ENCODE measurements at places on chromosomes 5 and 9.

DNA sequence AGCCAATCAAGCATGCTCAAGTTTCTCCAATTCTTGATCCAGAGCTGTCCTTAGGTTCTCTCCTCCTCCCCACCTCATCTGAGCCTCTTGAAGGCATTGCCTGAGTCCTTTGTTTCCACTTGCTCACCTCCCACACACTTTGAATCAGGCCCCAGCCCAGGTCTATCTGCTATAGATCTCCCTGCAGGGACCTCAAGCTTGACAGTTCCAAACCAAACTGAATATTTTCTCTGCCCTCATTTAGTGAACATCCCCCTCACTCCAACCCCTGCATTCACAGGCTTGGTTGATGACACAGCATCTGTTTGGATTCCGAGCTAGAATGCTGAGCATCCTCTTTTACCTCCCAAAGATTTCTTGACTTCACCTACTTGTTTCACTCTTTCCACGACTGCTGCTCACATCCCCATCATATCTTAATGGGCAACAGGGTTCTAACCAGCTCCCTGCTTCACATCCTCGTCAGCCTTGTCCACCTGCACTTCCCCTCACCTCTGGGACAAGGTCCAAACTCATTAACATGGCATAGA is 474.5 kb downstream of the ZSWIM6 start:
- no peak for DNase-seq

- DNase-seq, result no peak
These were observed 161.6 kb downstream of the BNC2 start for GRCh38 chr9:16708656-16709435.

DNA sequence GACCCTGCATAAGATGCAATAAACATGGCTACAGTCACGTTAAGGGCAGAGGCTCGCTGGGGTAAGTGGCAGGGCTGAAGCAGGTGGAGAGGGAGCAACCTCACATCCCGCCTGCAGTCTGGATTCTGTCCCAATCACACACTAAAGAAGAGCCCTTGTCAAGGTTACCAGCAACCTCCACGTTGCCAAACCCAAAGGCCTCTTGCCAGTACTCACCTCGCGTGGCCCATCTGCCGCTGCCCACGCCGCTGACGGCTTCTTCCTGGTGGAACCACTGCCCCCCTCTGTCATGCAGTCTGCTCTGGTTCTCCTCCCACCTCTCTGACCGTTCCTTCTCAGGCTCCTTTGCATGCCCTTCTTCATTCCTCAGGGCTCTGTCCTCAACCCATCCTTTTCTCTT is 8.8 kb downstream of the AQP7 start:
- DNase-seq, result no peak

DNA sequence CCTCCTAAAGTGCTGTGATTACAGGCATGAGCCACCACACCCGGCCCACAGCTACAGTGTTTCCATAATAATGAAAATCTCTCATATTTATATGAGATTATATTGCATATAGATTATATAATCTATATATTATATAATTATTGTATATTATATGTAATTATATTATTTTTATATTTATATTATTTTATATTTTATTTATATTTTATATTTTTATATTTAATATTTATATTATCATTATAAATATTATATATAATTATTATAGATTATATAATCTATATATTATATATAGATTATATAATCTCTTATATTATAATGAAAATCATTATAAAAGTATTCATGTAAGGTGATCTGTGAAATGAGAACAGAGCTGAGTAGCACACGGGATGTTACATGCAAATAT is 11.5 kb downstream of the ANKRD18B start:
- no peak for DNase-seq

- no peak for DNase-seq
These were observed 5.9 kb downstream of the SURF4 start for GRCh38 chr9:133369933-133370332.

GRCh38 chr5:127011153-127011552 is 19.2 kb downstream of the MARCHF3 start:
- DNase-seq, result no peak

DNA sequence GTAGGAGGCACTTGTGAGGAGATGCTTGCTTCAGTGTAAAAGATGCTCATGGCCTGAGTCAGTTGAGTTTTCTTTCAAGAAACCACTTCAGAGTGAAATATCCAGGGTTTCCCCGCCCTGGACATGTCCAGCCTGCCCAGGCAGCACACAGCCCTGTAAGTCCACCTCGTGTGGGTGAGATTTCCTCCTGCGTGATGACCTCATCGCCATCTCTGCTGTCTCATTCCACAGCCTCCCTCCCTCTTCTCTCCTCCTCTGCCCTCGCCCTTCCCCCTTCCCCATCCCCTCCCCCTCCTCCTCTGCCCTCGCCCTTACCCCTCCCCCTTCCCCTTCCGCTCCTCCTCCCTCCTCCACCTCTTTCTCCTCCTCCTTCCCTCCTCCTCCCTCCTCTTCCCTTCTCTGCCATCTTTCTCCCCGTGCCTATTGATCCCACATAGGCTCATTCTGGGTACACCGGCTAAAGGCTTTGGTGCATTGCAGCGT is 34.0 kb upstream of the NCS1 start:
- no peak for DNase-seq

DNA sequence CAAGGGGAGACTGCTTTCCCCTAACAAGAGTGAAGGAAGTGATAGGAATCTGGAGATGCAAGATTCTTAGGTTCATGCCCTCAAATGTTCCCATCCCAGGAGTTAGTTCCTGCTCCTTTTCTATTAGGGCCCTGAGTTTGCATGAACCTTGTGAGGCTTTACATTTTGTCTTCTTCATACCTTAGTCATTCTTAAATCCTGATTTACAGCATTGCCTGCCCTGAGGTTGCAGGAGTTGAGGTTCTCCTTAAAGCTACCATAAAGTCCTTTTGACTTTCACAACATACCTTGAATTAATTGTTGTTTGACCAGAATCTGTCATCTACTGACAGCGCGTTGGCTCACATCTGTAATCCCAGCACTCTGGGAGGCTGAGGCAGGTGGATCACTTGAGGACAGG is 151.5 kb upstream of the ABCA1 start:
- no peak for DNase-seq

DNA sequence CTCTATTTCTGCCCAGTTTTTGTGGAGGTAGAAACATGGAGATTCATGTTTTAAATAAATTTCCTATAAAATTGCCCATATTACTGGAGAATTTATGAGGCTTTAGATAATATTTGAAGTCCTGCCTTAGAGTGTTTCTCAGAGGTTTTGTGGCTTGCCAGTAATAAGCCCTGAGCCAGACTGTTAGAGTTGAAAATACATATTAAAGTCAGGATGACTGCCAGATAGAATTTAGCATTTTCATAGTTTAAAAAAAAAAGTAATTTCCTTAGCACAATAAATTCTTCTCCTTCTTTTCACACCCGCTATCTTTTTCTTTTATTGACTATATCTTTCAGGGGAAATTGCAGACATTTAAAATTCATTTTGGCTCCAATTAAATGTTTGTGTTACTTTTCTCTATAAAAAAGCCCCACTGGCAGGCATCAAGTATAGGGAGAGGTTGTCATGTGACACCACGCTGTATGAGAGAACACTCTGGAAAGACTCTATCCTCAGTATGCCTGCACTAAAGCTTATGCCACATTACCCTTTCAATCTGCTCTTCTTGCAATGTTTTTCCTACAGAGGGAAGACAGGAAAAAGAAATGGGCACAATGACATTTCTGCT is 135.2 kb downstream of the MPDZ start:
- DNase-seq, result no peak

DNA sequence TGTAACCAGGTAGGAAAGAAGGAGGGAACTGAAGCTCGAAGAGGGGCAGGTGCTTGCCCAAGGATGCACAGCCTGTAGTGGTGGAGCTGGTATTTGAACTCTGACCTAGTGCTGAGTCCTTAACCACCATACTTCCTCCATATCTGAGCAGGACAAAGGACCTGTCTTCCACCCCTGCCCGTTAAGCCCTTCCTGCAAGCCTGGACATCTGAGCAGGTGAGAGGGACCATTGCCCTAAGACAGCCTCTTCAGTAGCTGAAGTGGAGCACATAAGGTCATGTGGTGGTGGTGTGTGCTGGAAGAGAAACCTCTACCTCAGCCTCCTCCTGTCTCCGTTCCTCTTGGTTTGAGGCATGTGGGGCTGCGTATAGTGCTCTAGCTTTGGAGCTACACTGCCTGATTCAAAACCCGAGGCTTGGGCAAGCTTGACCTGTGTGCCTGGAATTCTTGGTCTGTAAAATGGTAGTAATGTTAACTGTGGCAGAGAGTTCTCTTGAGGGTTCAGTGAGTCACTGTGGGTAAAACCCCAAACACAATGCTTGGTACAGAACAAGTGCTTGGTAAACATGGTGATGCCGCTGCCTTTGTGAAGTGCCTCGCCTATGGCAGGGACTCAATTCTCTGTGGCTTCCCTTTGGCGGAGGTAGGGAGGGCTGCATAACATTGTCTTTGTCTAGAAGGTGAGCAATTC is 7.4 kb downstream of the GALNT10 start:
- peak; percentile 74 for DNase-seq

DNA sequence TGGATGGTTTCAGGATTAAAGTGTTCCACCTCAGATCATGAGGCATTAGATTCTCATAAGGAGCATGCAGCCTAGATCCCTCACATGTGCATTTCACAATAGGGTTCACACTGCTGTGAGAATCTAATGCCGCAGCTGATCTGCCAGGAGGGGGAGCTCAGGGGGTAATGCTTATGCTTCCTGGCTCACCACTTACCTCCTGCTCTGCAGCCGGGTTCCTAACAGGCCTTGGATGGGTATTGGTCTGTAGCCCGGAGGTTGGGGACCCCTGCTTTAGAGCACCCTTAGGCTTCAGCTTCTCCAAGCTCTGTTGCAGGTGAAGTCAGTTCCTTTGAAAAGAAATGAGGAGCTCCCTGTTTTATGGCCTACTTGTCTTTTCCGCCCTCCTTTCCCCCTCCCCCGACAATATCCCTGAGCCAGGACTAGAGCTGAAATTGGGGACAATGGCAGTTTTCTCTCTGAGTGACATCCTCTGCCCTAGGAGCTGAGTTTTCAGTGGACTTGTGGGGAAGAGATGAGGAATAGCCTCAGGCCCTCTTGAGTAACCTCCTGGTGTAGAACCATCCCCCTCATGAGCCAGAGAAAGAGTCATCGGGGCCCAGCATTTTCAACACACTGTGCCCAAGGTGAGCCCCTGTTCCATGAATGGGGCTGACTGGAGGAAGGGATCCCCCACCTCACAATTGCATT is 16.2 kb upstream of the MAT2B start:
- DNase-seq, result no peak

- no peak for DNase-seq
These were observed 159.1 kb downstream of the OLFM1 start for GRCh38 chr9:135246248-135247205.

GRCh38 chr9:95556521-95556920 is 39.8 kb upstream of the PTCH1 start:
- no peak for DNase-seq

DNA sequence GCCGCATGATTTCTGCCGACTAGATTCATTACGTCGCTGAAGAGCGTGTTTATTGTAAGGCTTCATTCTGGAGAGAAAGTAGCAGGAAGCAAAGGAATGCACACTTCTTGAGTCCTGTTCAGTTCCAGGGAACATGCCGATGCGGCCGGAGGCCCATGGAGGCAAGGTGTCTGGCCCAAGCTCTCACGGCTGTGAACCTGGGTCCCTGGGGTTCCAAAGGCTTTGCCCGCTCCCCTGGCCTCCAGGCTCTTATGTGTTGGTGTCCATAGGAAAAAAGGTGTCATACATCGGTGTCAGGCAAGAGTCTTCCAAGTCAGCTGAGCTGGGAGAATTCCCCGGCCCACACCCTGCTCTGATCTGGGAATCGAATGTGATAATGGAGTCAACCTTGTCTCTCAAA is 64.7 kb downstream of the WWC1 start:
- no peak for DNase-seq

GRCh38 chr5:153551537-153552079 is 61.1 kb downstream of the GRIA1 start:
- DNase-seq, result no peak

GRCh38 chr5:16570121-16570815 is 46.5 kb downstream of the RETREG1 start:
- DNase-seq, result no peak

DNA sequence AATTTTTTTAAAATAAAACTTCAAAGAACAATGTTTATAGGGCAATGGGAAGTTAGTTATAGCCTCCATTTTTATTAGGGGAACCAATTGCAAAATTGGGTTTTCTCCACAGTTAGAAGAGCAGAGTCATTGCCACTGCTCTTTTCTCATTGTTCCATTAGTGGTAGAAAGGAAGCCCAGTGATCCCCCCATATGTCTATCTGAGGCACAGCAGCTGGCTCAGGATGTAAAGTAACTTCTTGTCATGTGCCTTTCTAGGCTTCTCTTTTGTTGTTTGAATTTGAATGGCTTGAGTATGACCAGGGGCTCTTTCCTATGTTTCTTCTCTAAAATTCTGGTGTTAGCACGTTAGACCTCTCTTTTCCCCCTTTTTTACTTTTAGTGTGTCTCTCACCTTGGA is 61.2 kb downstream of the UBAP1 start:
- DNase-seq, result no peak

GRCh38 chr5:140567871-140568270 is 3.2 kb downstream of the SLC35A4 start:
- DNase-seq, result no peak

DNA sequence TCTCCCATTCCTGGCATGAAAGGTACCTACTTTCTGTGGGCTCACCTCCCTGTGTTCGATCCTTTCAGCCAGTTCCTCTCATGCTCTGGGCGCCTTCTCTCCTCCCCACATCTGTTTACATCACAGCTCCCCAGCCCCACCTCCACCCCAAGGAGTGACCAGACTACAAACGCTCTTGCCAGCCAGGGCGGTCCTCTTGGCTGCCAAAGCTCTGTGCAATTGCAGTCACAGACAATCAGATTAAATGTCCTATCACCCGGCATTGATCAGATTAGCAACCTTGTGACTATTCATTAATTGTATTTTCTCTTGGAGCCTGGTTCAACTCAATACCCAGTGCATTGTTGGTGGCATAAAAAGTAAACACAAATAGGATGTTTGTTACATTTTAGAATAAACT is 211.2 kb upstream of the TBCA start:
- no peak for DNase-seq

DNA sequence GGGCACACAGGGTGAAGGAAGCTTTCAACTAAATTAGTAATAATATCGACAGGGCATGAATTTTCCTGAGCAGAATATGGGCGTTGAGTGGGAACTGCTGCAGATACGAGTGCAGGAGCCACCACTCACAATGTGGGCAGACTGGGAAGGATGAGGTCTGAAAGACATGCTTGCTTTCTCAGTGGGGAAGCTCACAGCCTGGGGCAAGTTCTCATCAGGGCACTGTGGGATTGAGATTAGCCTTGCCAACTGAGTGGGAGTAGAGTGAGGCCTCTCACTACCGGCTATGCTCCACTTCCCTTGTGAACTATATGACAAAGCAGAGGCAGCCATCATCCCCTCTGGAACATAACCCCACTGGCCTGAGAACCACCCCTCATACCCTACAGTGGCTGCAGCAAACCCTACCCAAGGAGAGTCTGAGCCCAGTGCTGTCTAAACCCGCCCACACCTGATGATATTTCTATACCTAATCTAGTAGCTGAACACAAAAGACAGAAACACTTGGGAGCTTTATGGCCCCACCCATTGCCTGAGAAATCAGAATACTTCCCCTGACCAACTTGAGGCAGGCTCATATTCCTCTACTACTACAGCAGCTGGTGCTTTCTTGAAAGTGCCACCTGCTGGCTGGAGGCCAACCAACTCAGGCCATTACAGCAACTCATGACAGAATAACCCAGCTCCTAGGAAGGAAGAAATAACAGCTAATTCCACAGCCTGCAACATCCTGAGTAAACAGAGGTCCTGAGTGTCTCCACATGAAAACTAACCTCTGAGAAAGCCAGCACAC is 173.7 kb upstream of the SPEF2 start:
- DNase-seq, result no peak

GRCh38 chr9:12775679-12776512 is 1.1 kb downstream of the LURAP1L start:
- no peak for DNase-seq
